ENCODE measurements at places on chromosomes 11 and 22.

GRCh38 chr11:76759092-76759491 lies 24.1 kb upstream of the TSKU start:
- DNase-seq: no peak

DNA sequence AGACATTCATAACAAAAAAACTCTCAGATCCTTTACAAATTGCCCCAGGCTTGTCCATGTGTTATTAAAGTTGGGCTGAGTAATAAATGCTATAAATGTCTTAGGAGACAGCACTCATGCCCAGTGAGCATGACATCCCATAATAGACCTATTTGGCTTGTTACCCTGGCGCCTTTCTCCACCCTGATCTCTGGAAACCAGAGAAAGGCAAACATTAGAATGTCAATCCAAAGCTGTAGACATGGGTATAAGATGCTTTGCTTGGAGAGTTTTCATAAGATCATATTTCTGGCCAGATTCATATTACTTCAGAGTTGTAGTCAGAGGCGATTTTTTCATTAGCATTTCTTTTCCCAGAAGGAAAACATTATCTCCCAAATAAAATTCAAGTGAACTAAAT lies 161.3 kb upstream of the UBASH3B start:
- peak; percentile 32 for DNase-seq

- DNase-seq: no peak
Measured at GRCh38 chr11:92406472-92406871, 181.9 kb downstream of the FAT3 start.

DNA sequence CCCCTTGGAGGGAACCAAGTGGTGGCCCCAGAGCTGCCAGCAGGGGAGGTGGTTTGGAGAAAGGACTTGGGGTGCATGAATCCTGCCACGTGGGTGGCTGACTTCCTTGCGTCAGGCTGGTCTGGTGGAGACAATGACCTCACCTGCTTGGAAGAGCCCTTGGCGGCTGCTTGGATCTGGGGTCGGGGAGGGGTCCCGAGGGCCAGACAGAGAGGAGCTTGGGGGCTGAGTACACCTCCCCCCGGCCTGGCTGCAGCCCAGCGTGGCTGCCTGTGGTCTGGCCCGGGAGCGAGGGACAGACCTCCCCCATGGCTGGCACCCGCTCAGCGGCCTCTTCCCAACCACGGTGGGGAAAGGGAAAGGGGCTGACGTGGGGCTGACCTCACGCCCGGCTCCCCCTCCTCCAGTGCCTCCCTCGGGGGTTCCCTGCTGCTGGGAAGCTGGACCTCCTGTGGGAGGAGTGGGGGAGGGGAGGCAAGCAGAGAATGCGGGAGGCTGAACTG lies 13.8 kb downstream of the LIF start:
- peak; percentile 52 for DNase-seq

DNA sequence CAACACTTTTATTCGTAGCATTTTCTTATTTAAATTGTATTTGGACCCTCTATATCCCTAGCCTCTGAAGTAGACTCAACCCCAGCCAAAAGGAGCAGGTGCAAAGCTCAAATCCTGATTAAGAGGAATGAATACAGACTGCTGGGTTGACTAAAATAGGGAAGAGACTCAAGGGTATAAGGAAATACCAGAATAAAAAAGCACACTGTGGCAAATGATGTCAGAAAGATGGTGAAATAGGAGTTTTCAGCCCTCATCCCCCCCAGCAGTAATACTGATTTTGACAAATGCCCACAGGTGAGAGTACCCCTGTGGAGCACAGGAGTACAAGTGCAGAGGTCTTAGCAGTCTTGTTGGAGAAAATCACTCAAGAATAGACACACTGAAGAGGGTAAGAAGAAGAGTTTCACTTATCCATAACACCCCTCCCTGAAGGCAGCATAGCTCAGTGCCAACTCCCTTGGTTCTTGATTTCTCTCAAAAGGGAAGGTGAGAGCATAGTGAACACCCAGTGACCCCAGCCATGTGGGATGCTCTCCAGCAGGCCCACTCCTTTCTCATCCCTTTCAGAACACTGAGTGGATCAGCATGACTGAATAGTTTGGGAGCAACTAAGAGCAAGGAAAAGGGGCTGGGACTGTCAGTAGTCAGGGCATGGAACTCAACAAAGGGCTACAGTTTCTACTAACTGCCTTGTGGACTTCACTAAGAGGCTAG lies 71.7 kb downstream of the TBC1D22A start:
- DNase-seq: no peak

Measured in muscle of back (tissue), 13 donors.